ENCODE measurements at places on chromosomes 7 and 10.

DNA sequence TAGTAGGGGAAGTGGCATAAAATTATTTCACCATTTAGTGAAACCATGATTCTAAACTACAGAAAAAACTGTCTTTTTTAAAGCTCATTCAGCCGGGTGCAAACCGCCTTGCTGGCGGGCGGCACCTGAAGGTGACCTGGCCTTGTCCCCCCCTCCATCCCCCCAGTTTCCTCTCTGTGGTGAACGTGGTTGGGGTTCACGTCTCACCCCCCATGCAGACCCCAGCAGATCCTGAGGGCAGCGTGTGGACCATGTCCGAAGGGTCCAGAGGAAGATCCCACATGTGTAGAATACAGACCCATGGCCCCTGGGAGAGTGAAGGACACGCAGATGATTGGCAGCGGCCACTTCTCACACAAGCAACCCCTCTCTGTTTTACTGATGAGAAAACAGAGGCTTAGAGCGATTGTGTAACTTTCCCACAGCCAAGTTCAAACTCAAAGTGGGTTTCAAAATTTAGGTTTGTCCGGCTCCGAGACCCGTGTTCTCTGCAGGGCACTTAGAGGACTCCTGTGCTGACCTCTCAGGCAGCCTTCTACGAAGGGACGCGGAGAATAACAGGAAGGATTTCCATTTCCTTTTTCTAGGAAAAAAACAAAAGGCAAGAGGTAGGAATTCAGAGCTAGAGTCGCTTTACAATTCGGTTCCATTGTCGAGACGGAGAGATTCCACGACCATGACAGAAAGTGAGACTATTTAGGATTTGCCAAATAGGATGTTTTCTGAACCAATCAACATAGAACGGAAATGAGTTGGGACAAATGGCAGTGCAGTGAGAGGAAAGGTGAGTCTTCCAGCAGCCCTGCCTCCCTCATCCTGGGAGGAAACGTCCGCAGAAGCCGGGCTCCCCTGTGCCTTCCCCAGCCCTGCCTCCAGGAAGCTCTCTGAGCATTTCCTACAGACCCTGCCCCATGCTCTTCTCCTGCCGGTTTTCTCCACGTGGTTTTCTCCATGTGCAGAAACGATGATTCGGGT is 67.6 kb upstream of the PITRM1 start:
- no peak for DNase-seq

GRCh38 chr7:19368491-19368925 is 223.3 kb upstream of the FERD3L start:
- DNase-seq = no peak

DNA sequence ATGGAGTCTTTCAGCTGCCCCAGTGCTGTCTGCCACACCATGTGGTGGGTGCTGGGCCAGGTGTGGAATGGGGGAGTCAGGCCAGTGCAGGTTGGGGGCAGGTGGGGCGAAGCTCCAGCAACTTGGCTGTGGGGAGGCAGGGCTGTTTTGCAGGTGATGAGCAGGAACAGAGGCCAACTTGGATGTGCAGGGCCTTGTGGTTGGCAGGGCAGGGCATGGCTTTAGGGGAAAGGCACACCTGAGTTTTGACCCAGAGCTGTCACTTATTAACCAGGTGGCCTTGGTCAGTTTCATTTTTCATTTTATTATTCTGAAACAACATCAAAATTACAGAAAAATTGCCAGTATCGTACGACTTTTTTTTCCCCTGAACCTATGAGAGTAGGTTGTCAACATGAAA is 1.1 kb upstream of the SFTPA2 start:
- DNase-seq = no peak

DNA sequence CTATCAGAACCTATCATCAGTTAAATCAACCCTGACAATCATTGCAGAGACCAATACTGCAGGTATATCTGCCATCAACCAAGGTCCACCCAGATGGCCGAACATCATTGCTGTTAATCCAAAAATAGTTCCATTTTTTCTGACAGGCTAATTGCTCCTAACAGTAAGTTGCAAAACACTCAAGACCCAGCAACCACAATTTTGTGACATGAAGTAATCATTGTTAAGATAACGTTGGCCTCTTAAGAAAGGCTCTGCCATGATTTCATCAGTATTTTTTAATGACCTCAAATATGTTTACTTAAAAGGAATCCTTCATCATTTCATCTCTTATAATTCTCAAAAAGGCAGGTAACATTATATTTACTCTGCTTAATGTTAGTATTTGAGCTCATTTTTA is 553.4 kb upstream of the POM121L12 start:
- no peak for DNase-seq

DNA sequence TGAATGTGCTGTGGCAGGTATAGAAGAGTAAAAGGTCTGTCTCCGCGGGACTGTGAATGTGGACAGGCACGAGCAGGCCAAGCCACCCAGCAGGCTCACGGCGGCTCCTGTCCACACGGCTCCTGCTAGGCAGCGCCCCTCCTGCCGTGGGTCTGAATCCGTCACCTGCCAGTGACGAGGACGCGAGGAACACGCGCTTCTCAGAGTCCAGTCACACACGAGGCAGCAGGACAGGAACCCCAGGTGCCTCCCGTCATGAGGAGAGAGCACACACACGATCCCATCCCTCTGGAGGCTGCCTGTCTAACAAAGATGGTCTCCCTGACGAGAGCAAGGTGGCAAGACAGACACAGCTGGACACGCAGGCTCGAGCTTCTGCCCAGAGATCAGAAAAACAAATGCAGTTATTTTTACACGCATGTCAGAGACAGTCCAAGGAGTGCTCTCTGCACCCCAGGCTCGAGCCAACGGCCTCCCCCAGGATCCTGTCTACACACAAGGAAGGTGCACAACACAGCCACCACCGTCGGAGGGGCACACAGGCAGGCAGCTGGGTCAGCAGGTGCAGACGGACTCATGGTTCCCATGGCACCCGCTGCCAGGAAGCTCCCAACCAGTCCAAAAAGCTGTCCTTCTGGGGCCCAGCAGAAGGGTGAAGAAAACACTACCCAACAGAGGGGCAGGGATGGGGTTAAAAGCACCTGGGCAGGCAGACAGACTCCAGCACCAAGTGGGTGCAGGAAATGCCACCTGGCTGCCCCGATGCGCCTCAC is 103.2 kb downstream of the MAD1L1 start:
- no peak for DNase-seq

GRCh38 chr10:93461109-93461806 is 20.9 kb downstream of the MYOF start:
- DNase-seq = no peak

- DNase-seq = no peak
Observed at GRCh38 chr7:47693216-47693615, 111.3 kb upstream of the TNS3 start.

DNA sequence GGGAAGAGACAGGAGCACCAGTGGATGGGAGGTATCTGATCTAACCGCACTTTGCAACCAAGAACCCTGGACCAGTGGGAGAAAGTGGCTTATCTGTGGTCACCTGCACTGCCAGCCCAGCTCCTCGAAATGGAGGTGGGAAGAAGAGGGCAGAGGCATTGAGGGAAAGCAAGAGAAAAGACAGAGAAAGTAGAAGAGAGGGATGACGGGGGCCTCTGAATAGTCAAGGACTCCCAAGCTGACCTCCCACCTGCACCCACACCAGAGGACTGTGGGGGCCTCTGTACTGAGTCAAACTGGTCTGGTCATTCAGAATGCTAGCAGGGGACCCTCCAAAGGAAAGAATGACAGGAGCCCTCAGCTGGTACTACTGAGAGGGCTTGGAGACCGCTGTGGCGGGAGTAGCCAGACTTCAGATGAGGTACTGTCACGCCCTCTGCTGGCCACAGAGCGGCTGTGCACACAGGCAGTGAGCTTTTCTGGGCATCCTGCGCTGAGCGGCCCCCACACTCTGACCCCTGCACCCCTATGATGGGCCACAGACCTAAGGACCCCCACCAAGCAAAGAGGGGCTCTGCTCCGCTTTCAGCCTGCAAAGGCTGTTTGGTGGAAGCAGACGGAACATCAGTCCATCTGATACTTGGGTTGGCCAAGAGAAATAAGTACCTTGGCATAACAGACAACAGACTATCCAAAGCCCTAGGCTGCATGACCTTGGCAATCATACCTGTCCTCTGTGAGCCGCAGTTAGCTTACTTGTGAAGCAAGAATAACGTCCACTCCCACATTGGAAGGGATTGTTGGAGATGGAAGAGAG is 112.9 kb downstream of the COL13A1 start:
- DNase-seq = no peak
